Urinary bladder (tissue), 4 donors: ENCODE measurements at places on chromosomes 16 and 17. TPM values are rescaled to one million over a fixed set of nuclear protein-coding genes. Genes with fewer than 3 reads are reported as not detected.

CHST5 gene
- total RNA-seq, result not detected

NEURL4 gene
- 20.9 TPM for total RNA-seq

DNA sequence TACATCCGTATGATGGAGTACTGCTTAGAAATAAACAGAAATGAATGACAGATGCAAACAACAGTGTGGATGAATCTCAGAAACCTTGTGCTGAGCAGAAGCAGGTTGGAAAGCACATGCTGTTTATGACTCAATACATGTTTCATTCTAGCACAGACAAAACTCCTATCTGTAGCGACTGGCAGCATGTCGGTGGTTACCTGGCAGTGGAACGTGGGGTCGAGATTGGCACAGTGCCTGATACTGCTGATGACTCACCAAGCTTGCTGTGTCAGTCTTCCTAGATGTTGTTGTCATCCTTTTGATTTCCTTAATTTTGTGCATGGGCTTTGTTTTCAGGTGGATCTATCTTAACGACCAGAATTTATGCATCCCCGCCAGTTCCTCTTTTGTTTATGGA lies 62.1 kb downstream of the GAN start:
- DNase-seq, result no peak

ST6GALNAC2 gene
- total RNA-seq, result 10.3 TPM

SSH2 gene
- total RNA-seq, result 18.0 TPM

GRCh38 chr17:46108550-46109110 lies 84.6 kb downstream of the KANSL1 start:
- peak; percentile 49 for DNase-seq

DNA sequence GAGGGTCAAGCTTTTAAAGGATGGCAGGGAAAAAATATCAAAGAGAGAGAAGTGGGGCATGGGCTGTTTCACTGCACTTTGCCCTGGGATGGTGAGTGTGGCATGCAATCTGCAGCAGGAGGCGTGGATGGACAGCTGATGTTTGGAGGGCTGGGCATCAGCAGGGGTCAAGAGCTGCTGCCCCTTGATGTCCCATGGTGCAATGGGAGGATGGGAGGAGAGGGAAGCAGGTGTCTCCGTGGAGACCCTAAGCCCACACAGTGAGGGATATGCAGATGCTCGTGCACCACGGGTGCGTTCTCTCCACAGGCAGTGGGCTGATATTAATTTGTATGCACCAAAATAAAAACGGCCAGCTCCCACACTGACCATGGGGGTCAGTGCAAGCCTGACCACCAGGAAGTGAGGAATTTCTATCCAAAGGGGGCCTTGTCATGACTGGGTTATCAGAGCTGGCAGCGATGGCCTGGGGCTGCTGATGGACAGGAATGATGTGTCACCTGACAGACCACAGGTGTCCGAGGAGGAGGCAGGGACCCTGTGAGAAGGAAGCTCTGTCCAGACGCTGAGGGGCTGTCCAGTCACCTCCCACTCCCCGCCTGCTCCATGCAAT lies 183.6 kb downstream of the IRF8 start:
- no peak for DNase-seq

MATCAP1 gene
- 11.4 TPM for total RNA-seq

DNA sequence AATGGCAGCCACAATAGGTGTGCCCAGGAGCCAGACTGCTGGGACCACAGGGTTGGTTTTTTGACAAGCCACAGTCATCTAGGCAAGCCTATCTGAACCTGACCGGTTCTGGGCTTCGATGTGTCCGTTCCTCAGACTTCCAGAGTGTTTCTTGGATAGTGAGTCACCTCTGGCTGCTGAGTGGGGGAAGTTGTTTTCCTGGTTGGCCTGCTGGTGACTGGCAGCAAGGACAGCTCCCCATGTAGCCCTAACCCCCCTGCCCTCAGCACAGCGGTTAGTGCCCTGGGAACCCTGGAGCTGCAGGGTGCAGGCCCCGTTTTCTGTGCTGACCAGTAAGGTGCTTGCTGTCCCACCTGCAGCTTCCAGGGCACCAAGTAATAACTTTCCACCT lies 65.5 kb downstream of the PLD6 start:
- no peak for DNase-seq

DNA sequence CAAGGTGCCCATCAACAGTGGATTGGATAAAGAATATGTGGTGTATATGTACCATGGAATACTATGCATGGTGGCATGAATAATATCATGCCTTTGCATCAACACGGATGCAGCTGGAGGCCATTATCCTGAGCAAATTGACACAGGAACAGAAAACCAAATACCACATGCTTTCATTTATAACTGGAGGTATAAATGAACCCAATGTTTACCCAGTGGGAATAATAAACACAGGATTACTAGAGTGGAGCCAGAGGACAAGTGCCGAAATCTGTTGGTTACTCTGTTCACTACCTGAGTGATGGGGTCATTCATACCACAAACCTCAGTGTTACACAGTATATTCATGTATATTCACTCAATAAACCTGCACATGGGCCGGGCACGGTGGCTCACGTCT lies 125.2 kb downstream of the CDH11 start:
- no peak for DNase-seq

DNA sequence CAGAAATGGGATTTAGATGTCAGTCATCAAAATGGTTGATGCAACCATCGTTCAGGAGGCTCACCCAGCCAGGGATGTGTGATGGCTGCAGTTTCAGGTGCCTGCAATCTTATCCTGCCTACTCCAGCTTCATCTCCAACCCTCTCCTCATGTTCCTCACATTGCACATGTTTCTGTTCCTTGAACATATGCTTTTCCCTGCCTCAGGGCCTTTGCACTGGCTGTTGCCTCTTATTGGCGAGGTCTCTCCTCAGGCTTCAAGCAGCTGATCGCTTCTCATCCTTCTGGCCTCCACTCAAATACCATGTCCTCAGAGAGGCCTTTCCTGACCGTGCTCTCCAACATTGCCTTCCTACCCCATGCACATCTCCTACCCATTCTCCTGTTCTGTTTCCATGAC lies 24.6 kb downstream of the ARSG start:
- no peak for DNase-seq

- no peak for DNase-seq
Measured at GRCh38 chr16:13913374-13914292, 6.3 kb upstream of the ERCC4 start.

TPPP3 gene
- 24.0 TPM for total RNA-seq

GRCh38 chr16:89201439-89202377 lies 1.4 kb upstream of the SLC22A31 start:
- DNase-seq, result no peak

STAT3 gene
- 96.4 TPM for total RNA-seq

DNA sequence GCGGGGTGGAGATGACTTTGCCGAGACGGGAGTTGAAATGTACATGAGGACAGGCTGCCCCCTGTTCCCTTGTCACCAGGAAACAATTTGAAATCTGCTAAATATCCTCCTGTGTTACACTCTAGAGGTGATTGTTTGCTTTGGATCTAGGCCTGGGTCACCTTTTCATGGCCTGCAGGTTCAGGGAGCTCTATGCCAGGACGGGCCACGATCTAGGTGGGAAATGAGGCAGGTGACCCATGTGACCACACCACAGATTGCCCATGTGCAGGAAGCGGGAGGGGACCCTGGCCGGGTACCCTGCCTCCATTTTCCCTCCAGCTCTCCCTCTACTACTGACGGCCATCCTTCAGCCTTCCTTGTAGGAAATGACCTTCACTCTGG lies 43.4 kb downstream of the MEAK7 start:
- no peak for DNase-seq

NAGS gene
- total RNA-seq, result 0.90 TPM

GRCh38 chr17:80212109-80212508 lies 8.0 kb downstream of the SGSH start:
- no peak for DNase-seq

PABPN1L gene
- not detected for total RNA-seq

GRCh38 chr17:48565022-48565554 lies 13.1 kb downstream of the HOXB4 start:
- DNase-seq, result no peak

MT1B gene
- total RNA-seq, result not detected

DNA sequence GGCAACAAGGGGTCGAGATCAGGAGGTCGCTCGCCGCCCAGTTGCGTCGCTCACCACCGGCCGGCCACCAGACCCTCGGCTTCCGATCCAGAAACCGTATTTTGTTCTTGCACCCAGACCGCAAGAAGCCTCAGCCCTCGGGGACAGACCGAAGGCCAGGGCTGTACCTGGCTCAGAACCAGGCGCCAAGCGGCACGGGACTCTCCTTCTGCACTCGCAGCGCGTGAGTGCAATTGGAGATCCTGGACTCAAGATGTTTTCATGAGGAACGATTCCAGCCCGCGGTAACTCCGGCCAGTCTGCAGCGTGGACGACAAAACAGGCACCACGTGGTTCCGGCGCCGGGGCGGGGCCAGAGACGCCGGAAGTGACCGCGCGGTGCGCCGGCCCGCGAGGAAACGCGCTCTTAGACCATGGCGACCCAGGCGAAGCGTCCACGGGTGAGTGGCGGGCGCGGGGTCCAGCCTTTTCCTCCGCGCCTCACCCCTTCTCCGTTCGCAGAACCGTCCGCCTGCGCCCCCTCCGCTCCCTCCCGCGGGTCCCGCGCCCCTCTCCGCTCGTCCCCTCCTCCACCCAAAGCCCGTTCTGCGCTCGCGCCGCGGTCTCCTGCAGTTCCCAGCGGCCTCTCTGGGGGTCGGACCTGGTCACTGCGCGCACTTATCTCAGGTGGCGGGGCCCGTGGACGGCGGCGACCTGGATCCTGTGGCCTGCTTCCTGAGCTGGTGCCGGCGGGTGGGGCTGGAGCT lies at the start of gene SETD6:
SETD6 (plus strand) TSS at position 393 of the 746 bp plus-strand sequence; CDS start at position 414, 21 bp downstream.
- DNase-seq, result peak; percentile 69

UBE2Z gene
- total RNA-seq, result 42.0 TPM

- peak; percentile 98 for DNase-seq
Measured at GRCh38 chr17:43360739-43361505, 37.9 kb upstream of the ARL4D start.

DNA sequence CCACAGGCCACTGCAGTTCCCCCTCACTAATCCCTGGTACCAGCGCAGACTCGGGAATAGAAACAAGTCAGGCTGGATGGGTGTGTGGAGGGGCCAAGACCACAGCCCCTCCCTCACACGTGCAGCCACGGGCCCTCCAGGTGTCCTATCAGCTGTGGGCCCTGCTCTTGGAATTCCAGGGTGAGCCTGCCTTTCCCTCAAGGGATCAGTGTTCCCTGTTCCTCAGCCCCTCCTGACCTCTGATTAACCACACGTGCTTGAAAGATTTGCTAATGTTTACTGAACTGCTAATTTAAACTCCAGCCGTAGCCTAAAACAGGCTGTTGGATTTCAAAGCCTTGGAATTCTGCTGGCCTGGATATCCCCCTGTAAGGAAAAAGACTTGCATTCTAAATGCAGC lies 146.4 kb downstream of the SOCS1 start:
- no peak for DNase-seq

DNA sequence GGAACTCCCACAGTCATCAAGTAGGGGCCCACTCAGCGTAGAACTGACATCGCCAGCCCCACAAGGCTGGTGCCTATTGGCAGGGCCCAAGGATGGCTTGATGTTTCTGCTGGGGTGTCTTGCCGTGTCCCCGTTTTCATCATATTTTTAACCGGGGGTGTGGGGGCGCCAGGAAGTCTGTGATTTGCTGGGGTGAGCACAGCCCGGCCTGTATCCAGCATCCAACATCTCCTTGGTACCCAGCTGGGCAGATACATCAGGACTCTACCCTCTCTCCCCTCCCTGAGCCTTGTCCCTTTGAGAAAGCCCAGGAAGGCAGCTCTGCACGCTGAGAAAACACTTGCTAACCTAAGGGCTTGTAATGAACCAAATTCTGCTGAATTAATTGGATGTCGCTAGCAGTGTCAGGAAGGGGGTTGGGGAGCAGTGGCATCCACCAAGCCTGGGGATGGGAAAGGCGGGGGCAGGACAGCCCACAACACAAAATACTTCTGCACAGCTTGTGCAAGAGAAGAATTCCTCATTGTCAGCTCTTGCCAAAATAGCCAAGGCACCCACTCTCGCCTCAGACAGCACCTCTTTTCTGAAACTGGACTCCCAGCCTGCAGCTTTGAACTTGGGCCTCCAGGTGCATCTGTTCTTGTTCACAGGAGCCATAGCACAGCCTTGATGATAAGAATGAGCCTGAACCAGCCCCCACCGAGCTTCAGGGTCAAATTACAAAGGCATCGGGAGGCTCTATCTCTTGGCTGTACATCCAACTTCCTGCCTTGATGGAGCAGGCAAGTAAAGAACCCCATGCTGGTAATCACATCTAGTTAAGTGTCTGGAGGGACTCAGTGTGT lies 63.7 kb upstream of the LYRM9 start:
- no peak for DNase-seq

GRCh38 chr16:57897053-57897784 lies 73.7 kb downstream of the CNGB1 start:
- no peak for DNase-seq

NECAB2 gene
- total RNA-seq, result 1.0 TPM

- DNase-seq, result no peak
Measured at GRCh38 chr16:28103516-28104170, 40.1 kb upstream of the GSG1L start.

CA7 gene
- total RNA-seq, result not detected
